ENCODE measurements at places on chromosomes 3 and 15.

DNA sequence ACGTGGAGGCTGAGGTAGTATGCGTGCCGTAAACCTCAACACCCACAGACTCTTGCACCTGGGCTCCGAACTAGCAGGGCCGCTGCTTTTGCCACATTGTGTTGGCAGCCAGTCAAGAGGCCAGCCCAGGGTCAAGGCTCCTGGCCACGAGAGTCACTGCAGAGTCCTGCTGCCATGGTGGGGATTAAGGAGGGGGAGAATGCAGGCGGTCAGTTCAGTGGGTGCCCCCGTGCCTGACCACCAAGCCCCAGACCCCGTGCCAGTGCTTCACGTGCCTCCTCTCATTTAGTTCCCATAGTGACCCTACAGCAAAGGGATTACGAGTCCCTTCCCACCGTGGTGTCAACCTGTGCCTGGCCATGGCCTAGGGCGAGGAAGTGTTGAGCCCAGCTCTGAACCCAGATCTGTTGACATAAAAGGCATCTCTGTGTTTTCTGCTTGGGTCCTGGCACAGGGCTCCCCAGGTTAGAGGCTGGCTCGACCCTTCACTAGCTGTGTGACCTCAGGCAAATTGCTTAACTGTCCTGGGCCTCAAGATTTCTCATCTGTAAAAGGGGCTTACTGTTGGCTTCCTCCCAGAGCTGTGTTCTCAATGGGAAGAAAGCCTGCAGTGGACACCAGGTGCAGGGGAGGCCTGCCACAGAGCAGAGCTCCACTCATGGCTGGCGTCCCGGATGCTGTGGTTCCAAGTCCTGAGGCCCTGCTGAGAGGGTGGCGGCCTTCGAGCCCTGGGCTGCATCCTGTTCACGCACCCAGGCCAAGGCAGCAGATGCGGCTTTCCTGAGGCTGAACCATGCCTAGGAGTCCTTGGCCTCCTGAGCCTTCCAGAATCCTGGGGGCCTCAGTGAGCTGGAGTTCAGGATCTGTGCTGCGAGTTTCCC, 32.8 kb downstream of the FBLN2 start:
- no peaks in the 10 kb centered on the region for H3K4me1 ChIP-seq
- DNase-seq: no peak
- no peaks in the 10 kb centered on the region for H3K36me3 ChIP-seq
- no peak overlapping the region for H3K27ac ChIP-seq

DNA sequence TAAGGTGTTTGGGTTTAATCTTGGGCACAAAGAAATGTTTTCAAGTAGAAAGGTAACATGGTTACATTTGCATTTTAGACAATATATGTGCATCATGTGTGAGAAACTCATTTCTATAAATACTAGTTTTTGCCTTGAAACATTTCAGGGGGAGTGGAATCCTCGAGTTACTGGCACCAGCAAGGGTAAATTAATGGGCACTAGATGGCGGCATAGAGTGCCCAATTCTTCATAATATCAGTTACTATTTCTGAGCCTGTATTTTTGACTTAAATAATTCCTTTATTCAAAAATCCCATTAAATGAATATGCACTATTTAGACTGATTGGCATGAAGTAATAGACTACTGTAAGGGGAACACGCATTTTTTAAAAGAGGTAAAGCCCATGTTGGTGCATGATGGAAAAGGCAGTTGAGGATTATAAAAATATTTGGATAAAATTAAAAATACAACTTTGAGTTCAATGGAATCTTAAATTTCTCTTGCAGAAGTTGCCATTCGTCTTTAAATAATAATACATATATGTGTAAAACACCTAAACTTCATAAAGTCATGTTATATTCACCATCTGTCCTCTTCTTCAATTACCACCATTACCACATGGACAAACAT, 106.3 kb downstream of the ZBTB20 start:
- no peaks in the 10 kb centered on the region for H3K36me3 ChIP-seq
- H3K4me1 ChIP-seq: no peaks in the 10 kb centered on the region
- no peak overlapping the region for H3K27ac ChIP-seq

DNA sequence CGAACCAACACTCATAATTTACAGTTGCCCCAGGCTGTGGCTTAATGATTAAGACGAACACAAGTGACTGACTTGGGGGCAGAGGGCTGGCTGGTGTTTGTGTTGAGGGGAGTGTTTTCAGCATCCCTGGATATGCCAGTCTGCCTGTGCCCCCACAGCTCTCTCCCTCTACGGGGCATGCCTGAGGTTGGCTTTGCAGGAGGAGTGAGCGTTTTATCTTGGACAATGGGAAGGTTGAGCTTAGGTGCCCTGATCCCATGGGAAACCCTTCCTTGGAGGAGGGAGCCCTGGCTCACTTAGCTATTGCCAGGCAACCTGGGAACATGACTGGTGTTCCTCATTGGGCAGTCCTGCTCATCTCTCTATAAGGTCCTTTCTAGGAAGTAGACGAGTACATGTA, 17.6 kb downstream of the FAM107A start:
- H3K27ac ChIP-seq: no peak overlapping the region
- no peaks in the 10 kb centered on the region for H3K27me3 ChIP-seq
- no peaks in the 10 kb centered on the region for H3K4me1 ChIP-seq
- DNase-seq: no peak
- H3K36me3 ChIP-seq: no peaks in the 10 kb centered on the region
- no peak overlapping the region for H3K4me3 ChIP-seq

DNA sequence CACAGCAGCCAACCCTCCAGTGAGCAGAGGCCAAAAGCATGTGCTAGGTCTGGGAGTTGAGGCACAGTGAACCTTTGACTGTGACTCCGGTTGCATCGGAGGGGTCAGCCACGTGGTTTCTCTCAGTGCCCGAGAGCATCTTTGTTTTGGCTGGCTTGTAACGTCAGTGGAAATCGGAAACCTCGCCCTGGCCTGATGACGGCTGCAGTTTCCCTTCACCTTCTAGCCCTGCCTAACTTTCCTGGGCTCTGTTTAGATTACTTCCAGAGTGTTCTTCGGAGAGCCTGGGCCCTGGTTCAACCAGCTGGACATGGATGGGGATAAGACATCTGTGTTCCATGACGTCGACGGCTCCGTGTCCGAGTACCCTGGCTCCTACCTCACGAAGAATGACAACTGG, 56.6 kb downstream of the MESD start:
- no peak for DNase-seq
- no peak overlapping the region for H3K4me3 ChIP-seq
- H3K4me1 ChIP-seq: no peaks in the 10 kb centered on the region
- no peak overlapping the region for H3K27ac ChIP-seq
- H3K36me3 ChIP-seq: no peaks in the 10 kb centered on the region

GRCh38 chr15:70259640-70260508, 162.2 kb upstream of the TLE3 start:
- H3K4me1 ChIP-seq: peaks cover 28% of the 10 kb centered on the region
- no peaks in the 10 kb centered on the region for H3K27me3 ChIP-seq
- no peaks in the 10 kb centered on the region for H3K36me3 ChIP-seq
- no peak overlapping the region for H3K4me3 ChIP-seq

- H3K4me3 ChIP-seq: no peak overlapping the region
- peaks cover 2% of the 10 kb centered on the region for H3K27me3 ChIP-seq
- H3K4me1 ChIP-seq: no peaks in the 10 kb centered on the region
- no peak overlapping the region for H3K27ac ChIP-seq
- no peak for DNase-seq
These were observed 19.9 kb upstream of the PDE8A start for GRCh38 chr15:84961707-84962106.

DNA sequence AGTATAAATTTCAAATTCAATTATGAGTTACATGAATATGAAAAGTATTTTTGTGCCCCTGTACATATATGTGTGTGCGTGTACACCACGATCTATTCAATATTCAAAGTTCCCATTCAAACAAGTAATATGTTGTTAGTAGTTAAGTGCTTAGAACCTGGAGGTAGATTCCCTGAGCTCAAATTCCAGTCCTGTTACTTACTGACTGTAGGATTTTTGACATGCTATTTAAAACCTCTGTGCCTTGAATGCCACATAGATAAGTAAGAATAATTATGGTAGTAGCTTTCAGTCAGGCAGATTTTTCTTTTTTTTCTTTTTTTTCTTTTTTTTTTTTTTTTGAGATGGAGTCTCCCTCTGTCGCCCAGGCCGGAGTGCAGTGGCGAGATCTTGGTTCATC, 53.3 kb upstream of the CMSS1 start:
- no peak overlapping the region for H3K27ac ChIP-seq
- DNase-seq: no peak
- no peak overlapping the region for H3K4me3 ChIP-seq
- H3K27me3 ChIP-seq: peaks cover 2% of the 10 kb centered on the region

GRCh38 chr3:28595372-28595771, 246.7 kb upstream of the AZI2 start:
- H3K4me1 ChIP-seq: no peaks in the 10 kb centered on the region
- no peak overlapping the region for H3K27ac ChIP-seq
- no peak overlapping the region for H3K4me3 ChIP-seq
- H3K36me3 ChIP-seq: no peaks in the 10 kb centered on the region
- H3K27me3 ChIP-seq: no peaks in the 10 kb centered on the region

- no peak for DNase-seq
- H3K27me3 ChIP-seq: no peaks in the 10 kb centered on the region
- H3K27ac ChIP-seq: no peak overlapping the region
- H3K36me3 ChIP-seq: no peaks in the 10 kb centered on the region
- no peaks in the 10 kb centered on the region for H3K4me1 ChIP-seq
These were observed 116.8 kb downstream of the EPHB1 start for GRCh38 chr3:134911586-134912548.

DNA sequence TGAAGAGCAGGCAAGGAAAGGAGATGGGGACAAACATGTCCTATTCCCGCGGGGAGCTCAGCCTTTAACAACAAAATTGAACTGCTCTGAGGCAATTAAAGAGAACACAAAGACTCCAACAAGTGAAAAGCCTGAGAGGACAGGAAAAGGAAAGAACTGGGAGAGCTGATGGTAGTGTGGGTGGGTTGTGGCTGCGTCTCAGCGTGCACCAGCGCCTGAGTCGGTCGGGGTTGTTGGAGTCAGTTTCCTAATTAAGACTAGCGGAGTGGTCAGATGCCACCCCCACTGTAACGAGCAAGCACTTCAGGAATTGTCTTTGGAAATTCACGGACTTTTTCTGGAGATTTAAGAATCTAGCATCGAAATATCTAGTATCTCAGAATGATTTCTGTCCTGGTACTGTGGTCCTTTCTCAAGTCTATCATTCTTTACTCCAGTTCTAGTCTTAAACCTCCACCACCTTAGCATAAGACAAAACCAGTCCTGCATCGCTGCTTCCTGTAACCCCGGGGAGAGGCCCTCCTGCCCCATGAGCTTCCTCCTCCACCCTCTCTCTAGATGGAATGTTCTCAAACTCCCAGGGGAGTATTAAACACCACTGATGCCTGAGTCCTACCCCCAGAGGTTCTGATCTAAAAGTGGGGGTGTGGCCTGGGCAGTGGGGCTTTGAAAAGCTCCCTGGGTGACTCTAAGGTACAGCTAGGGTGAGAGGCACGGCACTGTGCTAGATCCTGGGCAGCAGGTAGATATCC, 104.0 kb downstream of the CYP19A1 start:
- no peak for DNase-seq
- no peaks in the 10 kb centered on the region for H3K36me3 ChIP-seq
- H3K4me3 ChIP-seq: no peak overlapping the region
- H3K27ac ChIP-seq: no peak overlapping the region
- H3K4me1 ChIP-seq: no peaks in the 10 kb centered on the region
- peaks cover 3% of the 10 kb centered on the region for H3K27me3 ChIP-seq

- H3K36me3 ChIP-seq: no peaks in the 10 kb centered on the region
- peaks cover 4% of the 10 kb centered on the region for H3K27me3 ChIP-seq
- H3K27ac ChIP-seq: no peak overlapping the region
These were observed 57.8 kb upstream of the CPOX start for GRCh38 chr3:98650971-98651779.

- H3K27me3 ChIP-seq: no peaks in the 10 kb centered on the region
- DNase-seq: no peak
- no peaks in the 10 kb centered on the region for H3K4me1 ChIP-seq
- no peak overlapping the region for H3K27ac ChIP-seq
These were observed 489.8 kb upstream of the GOLIM4 start for GRCh38 chr3:168585544-168585943.

- H3K4me3 ChIP-seq: no peak overlapping the region
- no peaks in the 10 kb centered on the region for H3K4me1 ChIP-seq
- H3K27me3 ChIP-seq: no peaks in the 10 kb centered on the region
- no peaks in the 10 kb centered on the region for H3K36me3 ChIP-seq
These were observed 76.6 kb downstream of the IL12A start for GRCh38 chr3:160065282-160065681.

- H3K27me3 ChIP-seq: no peaks in the 10 kb centered on the region
- no peaks in the 10 kb centered on the region for H3K36me3 ChIP-seq
- no peak overlapping the region for H3K4me3 ChIP-seq
- H3K4me1 ChIP-seq: no peaks in the 10 kb centered on the region
These were observed 47.4 kb downstream of the PAQR5 start for GRCh38 chr15:69346112-69346511.

GRCh38 chr3:147030274-147030673, 376.1 kb downstream of the ZIC4 start:
- no peak for DNase-seq
- H3K4me1 ChIP-seq: no peaks in the 10 kb centered on the region
- no peaks in the 10 kb centered on the region for H3K27me3 ChIP-seq
- no peaks in the 10 kb centered on the region for H3K36me3 ChIP-seq
- H3K4me3 ChIP-seq: no peak overlapping the region
- H3K27ac ChIP-seq: no peak overlapping the region

GRCh38 chr15:74200412-74200815, 2.2 kb downstream of the STRA6 start:
- no peaks in the 10 kb centered on the region for H3K4me1 ChIP-seq
- no peak overlapping the region for H3K27ac ChIP-seq
- no peak overlapping the region for H3K4me3 ChIP-seq
- no peaks in the 10 kb centered on the region for H3K27me3 ChIP-seq
- no peaks in the 10 kb centered on the region for H3K36me3 ChIP-seq
- no peak for DNase-seq

- peaks cover 34% of the 10 kb centered on the region for H3K36me3 ChIP-seq
- no peaks in the 10 kb centered on the region for H3K4me1 ChIP-seq
- H3K27me3 ChIP-seq: no peaks in the 10 kb centered on the region
- H3K27ac ChIP-seq: no peak overlapping the region
- H3K4me3 ChIP-seq: no peak overlapping the region
These were observed 59.1 kb downstream of the SENP7 start for GRCh38 chr3:101453961-101454360.

- no peaks in the 10 kb centered on the region for H3K4me1 ChIP-seq
- peaks cover 2% of the 10 kb centered on the region for H3K27me3 ChIP-seq
- DNase-seq: peak; percentile 59
- no peaks in the 10 kb centered on the region for H3K36me3 ChIP-seq
These were observed 4.0 kb upstream of the SMCO1 start for GRCh38 chr3:196518966-196519717.

GRCh38 chr3:31968369-31968926, 12.6 kb downstream of the OSBPL10 start:
- no peak overlapping the region for H3K27ac ChIP-seq
- DNase-seq: no peak
- H3K4me1 ChIP-seq: no peaks in the 10 kb centered on the region
- no peaks in the 10 kb centered on the region for H3K36me3 ChIP-seq
- no peaks in the 10 kb centered on the region for H3K27me3 ChIP-seq

GRCh38 chr3:139937674-139938279, 2.8 kb downstream of the CLSTN2 start:
- H3K36me3 ChIP-seq: no peaks in the 10 kb centered on the region
- no peak for DNase-seq
- peaks cover 5% of the 10 kb centered on the region for H3K4me1 ChIP-seq
- no peak overlapping the region for H3K27ac ChIP-seq

GRCh38 chr3:110521019-110521418, 550.6 kb upstream of the NECTIN3 start:
- no peak for DNase-seq
- H3K4me1 ChIP-seq: no peaks in the 10 kb centered on the region
- no peak overlapping the region for H3K4me3 ChIP-seq
- H3K36me3 ChIP-seq: no peaks in the 10 kb centered on the region
- H3K27me3 ChIP-seq: no peaks in the 10 kb centered on the region
- H3K27ac ChIP-seq: no peak overlapping the region
